ENCODE measurements at places on chromosomes 3 and 15. TPM values are rescaled to one million over a fixed set of nuclear protein-coding genes. Genes with fewer than 3 reads are reported as not detected.

The DUOX1 gene
- not detected for polyA plus RNA-seq

The CTXND1 gene
- not detected for polyA plus RNA-seq

The EPHA3 gene
- not detected for polyA plus RNA-seq

The ACAN gene
- not detected for polyA plus RNA-seq

The SPSB4 gene
- polyA plus RNA-seq, result 0.21 TPM

The CLDN16 gene
- polyA plus RNA-seq, result 0.02 TPM

The CRABP1 gene
- 1.6 TPM for polyA plus RNA-seq

The RHOV gene
- polyA plus RNA-seq, result 0.49 TPM

The IL5RA gene
- not detected for polyA plus RNA-seq

- no peak for DNase-seq
- peaks cover 17% of the 10 kb centered on the region for H3K4me1 ChIP-seq
Observed at GRCh38 chr3:4755566-4755965, 223.7 kb upstream of the BHLHE40 start.

DNA sequence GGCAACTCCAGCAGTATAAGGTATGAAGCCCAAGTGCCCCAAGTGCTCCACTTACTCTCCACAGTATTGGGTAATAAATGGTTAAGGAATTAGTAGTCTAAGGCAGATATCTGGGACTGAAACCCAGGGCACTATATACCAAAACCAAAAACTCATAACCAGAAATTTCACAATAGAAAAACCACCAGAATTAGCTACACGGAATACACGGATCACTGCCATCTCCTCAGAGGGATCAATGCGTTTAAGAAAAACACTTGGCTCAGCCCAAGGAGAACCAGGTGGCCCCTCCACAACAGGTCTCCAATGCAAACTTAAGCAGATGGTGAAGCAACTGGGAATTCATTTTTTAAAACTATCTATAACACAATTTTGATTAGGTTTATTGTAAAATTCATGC is 83.6 kb downstream of the FAIM start:
- H3K27ac ChIP-seq, result no peak overlapping the region
- peaks cover 4% of the 10 kb centered on the region for H3K4me1 ChIP-seq
- DNase-seq, result no peak
- H3K27me3 ChIP-seq, result no peaks in the 10 kb centered on the region
- 0 out of 2 replicates have a peak, but pooled peaks cover 3% of the 10 kb centered on the region for H3K36me3 ChIP-seq
- H3K4me3 ChIP-seq, result no peak overlapping the region

GRCh38 chr3:42979044-42979972 is at the start of gene GASK1A:
Gene GASK1A, plus strand, starts transcription at chr3:42979311. Its CDS starts 332 bp downstream, at chr3:42979643.
- H3K36me3 ChIP-seq, result no peaks in the 10 kb centered on the region
- peak within 1 kb of the TSS; percentile 41 for H3K4me3 ChIP-seq
- peak; percentile 76 for DNase-seq
- no peak within 1 kb of the TSS for H3K27ac ChIP-seq
- H3K27me3 ChIP-seq, result peaks cover 17% of the 10 kb centered on the region
- no peaks in the 10 kb centered on the region for H3K4me1 ChIP-seq

- H3K27ac ChIP-seq, result no peak overlapping the region
- H3K4me1 ChIP-seq, result peaks cover 25% of the 10 kb centered on the region
- no peak overlapping the region for H3K4me3 ChIP-seq
- H3K27me3 ChIP-seq, result no peaks in the 10 kb centered on the region
- H3K36me3 ChIP-seq, result no peaks in the 10 kb centered on the region
Observed at GRCh38 chr3:12953201-12953995, 112.0 kb upstream of the RPL32 start.

DNA sequence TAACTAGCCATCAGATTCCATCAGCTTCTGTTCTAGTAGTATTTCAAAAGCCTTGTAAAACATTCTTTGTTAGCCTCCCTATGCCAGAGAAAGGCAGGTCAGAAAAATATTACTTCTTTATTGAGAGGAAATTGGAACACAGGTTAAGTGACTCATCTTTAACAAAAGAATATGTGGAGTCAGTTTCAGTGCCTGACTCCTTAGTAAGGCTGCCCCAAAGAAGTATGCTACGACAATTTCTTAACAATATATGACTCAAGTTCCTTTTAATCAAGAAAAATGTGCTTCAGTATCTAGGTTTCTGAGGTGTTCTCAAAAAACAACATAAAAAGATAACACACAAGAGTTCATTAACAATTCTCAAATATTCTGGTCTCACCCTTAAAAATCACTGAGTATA is 139.2 kb downstream of the VPS13C start:
- no peak overlapping the region for H3K4me3 ChIP-seq
- H3K27me3 ChIP-seq, result no peaks in the 10 kb centered on the region
- DNase-seq, result no peak

- H3K27ac ChIP-seq, result no peak overlapping the region
- no peaks in the 10 kb centered on the region for H3K27me3 ChIP-seq
- DNase-seq, result no peak
- no peaks in the 10 kb centered on the region for H3K36me3 ChIP-seq
- H3K4me1 ChIP-seq, result no peaks in the 10 kb centered on the region
Observed at GRCh38 chr3:77281721-77282120, 241.8 kb downstream of the ROBO2 start.

GRCh38 chr3:100096866-100097265 is 17.4 kb downstream of the FILIP1L start:
- H3K27ac ChIP-seq, result no peak overlapping the region
- no peak for DNase-seq
- H3K4me3 ChIP-seq, result no peak overlapping the region
- H3K27me3 ChIP-seq, result no peaks in the 10 kb centered on the region

DNA sequence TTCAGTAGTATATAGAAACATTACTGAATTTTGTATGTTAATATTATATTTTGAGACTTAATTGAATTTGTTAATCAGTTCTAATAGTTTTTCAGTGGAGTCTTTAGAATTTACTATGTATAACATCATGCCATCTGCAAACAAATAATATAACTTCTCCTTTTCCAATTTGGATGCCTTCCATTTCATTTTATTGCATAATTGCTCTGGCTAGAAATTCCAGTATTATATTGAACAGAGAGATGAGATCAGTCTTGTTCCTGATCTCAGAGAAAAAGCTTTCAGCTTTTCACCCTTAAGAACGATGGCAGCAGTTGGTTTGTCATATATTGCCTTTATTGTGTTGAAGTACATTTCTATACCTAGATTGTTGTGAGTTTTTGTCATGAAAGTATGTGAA is 40.4 kb downstream of the OR4F15 start:
- no peak overlapping the region for H3K27ac ChIP-seq
- no peaks in the 10 kb centered on the region for H3K4me1 ChIP-seq
- no peaks in the 10 kb centered on the region for H3K36me3 ChIP-seq
- H3K27me3 ChIP-seq, result no peaks in the 10 kb centered on the region

GRCh38 chr3:129005526-129006303 is 4.6 kb downstream of the EFCC1 start:
- H3K27me3 ChIP-seq, result peaks cover 37% of the 10 kb centered on the region
- no peak overlapping the region for H3K27ac ChIP-seq
- no peaks in the 10 kb centered on the region for H3K36me3 ChIP-seq

GRCh38 chr3:182364723-182365650 is 428.3 kb upstream of the ATP11B start:
- H3K27me3 ChIP-seq, result no peaks in the 10 kb centered on the region
- peak overlapping the region; percentile 79 for H3K27ac ChIP-seq
- H3K4me1 ChIP-seq, result peaks cover 5% of the 10 kb centered on the region
- H3K4me3 ChIP-seq, result peak overlapping the region; percentile 14
- no peaks in the 10 kb centered on the region for H3K36me3 ChIP-seq

GRCh38 chr3:155736381-155736780 is 8.5 kb downstream of the PLCH1 start:
- H3K27ac ChIP-seq, result no peak overlapping the region
- H3K4me1 ChIP-seq, result no peaks in the 10 kb centered on the region
- H3K4me3 ChIP-seq, result no peak overlapping the region

DNA sequence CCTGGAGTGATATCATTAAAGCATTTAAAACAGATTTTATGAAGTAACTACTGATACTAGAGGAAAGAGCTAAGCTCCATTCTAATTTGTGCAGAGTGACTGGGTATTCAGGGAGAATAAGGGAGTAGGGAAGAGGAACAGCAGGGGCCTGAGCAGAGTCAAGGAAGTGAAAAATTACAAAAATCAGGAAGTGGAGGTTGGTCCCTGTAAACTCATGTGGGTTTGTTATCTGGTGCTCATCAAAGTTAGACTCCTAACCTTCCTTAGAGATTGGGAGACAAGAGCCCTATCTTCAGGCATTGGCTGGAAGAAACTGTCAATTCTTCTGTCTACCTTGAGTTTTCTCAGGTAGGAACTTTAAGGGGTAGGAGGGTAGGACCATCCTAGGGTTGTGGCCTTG is 82.5 kb downstream of the NEK11 start:
- H3K27ac ChIP-seq, result no peak overlapping the region
- no peaks in the 10 kb centered on the region for H3K36me3 ChIP-seq
- H3K27me3 ChIP-seq, result no peaks in the 10 kb centered on the region
- peaks cover 2% of the 10 kb centered on the region for H3K4me1 ChIP-seq
- H3K4me3 ChIP-seq, result no peak overlapping the region

DNA sequence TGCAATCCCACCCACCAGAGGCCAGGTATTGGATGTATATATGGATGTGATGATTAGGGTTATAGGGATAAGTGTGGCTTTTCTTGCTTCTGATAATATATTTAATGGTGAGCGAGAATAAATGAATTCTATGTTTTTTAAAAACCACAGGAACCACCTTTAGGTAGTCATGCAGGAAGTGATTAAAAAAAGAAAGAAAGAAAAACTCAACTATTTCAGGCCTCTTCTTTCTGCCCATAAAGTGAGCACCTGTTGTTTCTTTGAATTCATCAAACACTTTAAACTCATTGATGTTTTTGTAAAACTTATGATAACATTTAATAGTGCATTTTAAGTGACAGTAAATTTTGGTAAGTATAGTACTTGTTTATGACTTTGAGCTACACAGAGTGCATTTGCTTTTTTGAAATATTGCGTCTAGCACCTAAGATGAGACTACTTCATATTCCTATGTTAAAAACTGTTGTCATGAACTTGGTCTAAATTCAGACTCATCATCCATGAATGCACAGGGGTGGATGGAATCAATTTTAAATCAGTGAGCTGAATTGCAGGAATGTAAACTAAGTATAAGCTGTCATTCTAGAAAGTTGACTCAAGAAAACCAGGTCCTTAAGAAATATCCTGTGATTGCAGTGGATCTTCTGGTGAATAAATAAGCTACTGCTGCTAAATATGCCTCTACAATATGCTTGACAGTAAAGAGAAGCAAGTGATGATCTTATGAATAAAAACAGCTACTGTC is 764.4 kb upstream of the NECTIN3 start:
- DNase-seq, result no peak
- H3K4me3 ChIP-seq, result no peak overlapping the region
- no peaks in the 10 kb centered on the region for H3K27me3 ChIP-seq
- no peak overlapping the region for H3K27ac ChIP-seq
- H3K36me3 ChIP-seq, result no peaks in the 10 kb centered on the region
- no peaks in the 10 kb centered on the region for H3K4me1 ChIP-seq

GRCh38 chr3:99856437-99857220 is 39.0 kb downstream of the CMSS1 start:
- H3K4me1 ChIP-seq, result peaks cover 2% of the 10 kb centered on the region
- H3K27ac ChIP-seq, result no peak overlapping the region
- no peak for DNase-seq
- H3K4me3 ChIP-seq, result no peak overlapping the region

DNA sequence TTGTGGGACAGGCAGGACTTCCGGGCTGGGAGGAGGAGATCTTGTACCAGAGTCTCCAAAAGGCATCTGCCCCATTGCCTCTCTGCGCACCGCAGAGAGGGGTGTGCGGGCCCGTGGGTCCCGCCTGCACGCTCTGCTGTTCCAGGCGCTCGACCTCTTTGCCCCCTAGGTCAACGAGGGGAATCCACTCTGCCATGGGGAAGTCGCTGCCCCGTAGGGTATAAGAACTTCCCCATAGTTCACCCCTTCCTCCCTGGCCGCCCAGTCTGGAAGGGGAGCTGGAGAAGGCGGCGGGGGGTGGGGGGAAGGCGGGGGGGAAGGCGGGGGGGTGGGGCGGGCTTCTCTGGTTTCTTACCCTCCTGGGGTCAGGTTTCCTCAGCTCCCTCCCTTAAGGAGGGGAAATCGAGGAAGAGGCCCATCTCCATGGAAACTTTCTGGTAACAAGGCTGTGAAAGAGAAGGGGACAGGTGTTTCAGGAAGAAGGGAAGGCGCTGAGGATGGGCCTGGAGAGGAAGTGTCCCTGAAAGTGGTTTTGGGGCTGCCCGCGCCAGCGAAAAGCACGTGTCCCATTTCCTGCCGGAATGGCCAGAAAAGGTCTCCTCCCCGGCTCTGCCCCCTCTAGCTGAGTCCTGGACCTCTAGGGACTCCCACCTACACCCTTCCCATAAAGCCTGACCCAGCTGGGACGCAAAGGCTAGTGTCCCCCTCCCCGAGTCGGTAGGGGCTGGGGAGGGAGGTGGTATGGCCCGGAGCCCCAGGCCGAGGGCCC is 27.5 kb downstream of the NR1I2 start:
- no peaks in the 10 kb centered on the region for H3K27me3 ChIP-seq
- H3K4me1 ChIP-seq, result no peaks in the 10 kb centered on the region
- no peak for DNase-seq
- no peak overlapping the region for H3K4me3 ChIP-seq
- no peaks in the 10 kb centered on the region for H3K36me3 ChIP-seq

Data from SK-N-SH (cell line).